ENCODE measurements at places on chromosomes 2 and 18. TPM values are rescaled to one million over a fixed set of nuclear protein-coding genes. Genes with fewer than 3 reads are reported as not detected.

The TUBA4B gene
- total RNA-seq, result not detected

GRCh38 chr18:25510096-25510495 is 158.1 kb upstream of the ZNF521 start:
- no peak for DNase-seq

- DNase-seq, result peak; percentile 22
Observed at GRCh38 chr2:85999061-85999831, 106.4 kb downstream of the POLR1A start.

DNA sequence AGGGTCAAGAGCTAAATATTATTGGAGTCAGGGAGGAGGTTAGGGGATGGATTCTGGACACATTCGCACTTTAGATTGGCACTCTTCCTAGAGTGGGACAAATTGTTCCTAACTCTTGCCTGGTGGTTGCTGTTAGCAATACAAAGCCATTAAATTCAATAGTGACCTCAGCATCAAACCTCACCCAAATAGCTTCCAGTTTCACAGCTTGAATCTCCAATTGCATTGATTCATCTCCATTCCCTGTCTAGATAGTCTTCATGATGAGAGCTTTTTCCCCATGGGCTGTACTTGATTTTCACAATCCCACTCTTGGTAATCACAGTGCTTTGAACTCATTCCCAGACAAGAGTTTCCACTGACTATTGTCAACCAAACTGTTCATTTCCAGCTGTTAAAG is 585.9 kb upstream of the SYT4 start:
- DNase-seq, result no peak

DNA sequence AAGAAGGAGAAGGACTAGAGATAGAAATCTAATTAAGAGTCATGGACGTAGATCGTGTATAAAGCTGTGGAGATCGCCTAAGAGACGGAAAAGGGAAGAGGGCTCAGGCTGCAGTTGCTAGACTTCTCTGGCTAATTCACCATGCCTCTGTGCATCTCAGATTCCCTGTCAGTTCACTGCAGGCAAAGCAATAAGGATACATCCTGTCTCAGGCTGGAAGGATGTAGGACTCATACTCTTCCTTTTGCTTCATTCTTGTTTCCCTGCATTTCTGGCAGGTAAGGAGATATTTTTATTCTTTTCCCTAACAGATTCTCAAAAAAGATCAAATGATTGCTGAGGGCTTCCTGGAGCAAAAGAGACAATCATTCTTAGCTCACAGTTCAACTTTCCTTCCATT is 112.5 kb downstream of the AP1S3 start:
- no peak for DNase-seq

Measured in Caco-2 (cell line).